ENCODE measurements at places on chromosomes 1 and 21.

- no peak for DNase-seq
These were observed 61.0 kb downstream of the SMYD2 start for GRCh38 chr1:214341932-214342331.

DNA sequence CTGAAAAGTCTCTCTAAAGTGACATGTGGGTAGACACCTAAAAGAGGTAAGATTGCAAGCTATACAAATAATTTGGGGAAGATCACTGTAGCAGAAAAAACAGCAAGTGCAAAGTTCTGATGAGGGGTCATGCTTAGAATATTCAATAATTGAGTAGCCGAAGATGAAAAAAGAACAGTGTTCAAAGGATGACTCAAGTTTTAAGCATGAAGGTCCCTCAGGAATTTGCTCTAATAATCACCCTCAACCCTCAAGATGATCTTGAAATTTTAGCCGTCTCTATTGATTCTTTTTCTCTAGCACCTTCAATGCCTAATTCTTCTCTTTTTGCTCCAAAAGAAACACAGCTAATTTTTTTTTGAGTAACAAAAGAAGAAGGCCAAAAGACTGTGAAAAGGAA lies 190.6 kb upstream of the ZNHIT6 start:
- DNase-seq: no peak

GRCh38 chr1:153779781-153780541 lies 4.8 kb downstream of the SLC27A3 start:
- no peak for DNase-seq

DNA sequence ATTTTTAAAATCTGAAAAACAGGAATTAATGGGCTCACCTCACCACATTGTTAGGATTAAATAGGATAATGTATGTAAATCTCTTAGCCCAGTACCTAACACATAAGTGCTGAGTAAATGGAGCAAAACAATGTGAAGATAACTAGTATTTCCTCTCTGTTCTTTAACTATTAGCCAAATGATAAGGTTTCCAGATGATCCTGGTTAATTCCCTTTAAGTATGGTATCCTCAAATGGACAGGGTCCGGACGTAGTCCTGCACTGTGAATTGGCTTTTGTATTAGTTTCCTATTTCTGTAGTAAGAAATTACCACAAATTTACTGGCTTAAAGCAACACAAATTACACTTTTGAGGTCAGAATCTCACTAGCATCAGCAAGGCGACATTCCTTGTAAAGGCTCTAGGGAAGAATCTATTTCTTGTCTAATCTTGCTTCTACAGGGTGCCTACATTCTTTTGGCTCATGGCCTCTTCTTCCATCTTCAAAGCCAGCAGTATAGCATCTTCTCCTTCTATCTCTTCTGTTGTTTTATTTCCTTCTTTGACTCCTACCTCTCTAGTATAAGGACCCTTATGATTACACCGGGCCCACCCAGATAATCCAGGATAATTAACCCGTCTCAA lies 17.1 kb downstream of the SCAF4 start:
- no peak for DNase-seq

DNA sequence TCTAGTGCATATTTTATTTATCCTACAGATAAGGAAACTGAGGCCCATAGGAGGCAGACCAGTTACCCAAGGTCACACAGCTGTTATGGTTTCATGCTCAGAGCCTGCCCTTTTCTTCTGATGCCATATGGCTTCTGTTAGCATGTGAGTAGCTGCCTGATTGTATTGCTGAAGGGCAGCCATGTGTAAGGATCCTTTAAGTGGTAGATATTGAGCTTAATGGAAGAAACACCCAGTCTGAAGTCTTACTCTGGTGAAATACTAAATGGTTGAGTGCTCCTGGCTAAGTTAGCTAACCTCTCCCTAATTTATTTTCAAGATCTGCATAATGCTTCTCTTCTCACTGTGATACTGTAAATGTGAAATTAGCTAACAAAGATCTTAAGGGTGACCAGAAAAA lies 30.9 kb downstream of the ADAMTS5 start:
- DNase-seq: no peak

DNA sequence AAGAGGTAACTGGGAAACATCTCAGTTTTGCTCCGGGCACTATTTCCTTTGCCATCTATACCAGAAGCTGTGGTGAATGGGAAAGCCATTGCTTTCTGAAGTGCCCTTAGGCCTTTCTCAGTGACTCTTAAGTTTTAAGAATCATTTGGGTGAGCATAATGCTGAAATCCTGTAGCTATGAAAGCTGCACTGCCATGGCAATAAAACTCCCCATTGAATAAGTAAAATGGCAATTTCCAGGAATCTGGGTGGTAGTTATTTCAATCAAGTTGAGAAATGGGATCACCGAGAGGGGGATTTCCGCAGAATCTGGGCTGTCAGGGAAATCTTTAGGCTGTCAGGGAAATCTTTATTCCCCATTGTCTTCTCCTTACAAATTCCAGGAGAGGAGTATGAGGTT lies 26.8 kb upstream of the MACF1 start:
- no peak for DNase-seq

DNA sequence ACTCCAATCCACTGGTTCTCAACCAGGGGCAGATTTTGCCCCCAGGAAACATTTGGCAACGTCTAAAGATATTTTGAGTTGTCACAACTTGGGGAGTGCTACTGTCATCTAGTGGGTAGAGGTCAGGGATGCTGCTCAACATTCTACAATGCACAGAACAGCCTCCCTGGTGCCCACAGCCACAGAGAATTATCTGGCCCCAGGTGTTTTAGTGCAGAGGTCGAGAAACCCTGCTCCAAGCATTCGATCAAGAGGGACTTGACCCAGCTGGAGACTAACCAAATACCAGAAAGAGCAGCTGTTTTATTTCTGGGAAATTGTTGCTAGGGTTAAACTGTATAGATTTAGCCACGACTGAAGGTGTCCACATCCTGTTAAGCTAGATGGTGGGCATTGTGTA lies 19.2 kb downstream of the CD247 start:
- no peak for DNase-seq

DNA sequence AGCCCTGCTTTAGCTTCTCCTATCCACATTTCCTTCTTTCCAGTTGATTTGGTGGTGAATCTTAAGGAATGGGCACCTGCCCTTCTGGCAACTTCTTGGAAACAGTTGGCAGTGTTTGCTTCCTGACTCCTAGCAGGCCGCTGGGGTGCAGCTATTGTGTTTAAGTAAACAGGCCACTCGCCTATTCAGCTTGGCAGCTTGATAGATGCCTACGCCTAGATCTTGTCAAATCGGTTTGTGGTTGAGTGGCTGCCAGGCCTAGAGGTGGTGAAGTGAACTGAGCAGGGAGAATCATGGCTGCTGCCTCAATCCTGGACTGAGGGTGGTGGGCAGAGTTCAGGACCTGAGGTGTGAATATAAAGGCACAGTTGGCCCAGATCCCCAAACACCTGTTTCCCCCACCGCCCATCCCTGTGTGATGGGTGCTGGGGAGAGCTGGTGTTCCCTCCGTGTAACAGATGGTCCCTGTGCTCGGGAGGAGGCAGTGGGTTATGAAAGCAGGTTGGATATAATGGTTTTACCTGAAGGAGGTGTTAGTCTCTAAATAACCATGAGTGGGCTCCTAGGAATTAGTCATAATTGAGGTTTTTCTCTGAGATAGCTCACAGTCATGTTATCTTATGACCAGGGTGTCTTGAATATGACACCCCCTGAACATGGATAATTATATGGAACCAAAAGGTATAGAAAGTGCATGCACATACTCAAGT lies 940 bp upstream of the PLA2G2C start:
- no peak for DNase-seq

DNA sequence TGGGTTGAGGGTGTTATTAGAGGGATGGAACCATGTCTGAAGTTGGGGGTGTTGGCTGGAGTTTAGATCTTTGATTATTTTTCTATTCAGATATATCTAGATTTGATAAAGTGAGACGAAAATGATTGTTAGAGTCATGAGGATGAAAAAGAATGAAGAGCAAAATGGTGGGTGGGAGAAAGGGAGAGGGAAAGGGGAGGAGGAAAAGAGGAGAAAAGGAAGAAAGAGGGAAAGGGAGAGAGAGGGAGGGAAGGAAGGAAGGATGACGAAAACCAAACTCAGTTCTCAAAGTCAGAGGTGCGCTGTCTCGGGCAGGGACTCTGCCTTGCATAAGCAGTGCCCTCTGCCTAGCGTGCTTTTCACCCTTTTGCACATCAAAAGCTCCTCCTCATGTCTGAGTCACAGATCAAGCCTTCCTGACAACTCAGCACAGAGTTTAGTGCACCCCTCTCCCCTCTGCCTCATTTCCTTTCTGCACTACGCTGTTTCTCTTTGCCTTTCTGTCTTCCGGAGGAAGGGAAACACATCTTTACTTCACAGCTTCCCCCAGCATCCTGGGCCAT lies 225.8 kb upstream of the PROX1 start:
- DNase-seq: no peak

GRCh38 chr1:59397139-59397858 lies 100.4 kb downstream of the FGGY start:
- DNase-seq: no peak

GRCh38 chr1:205791568-205792180 lies 16.4 kb upstream of the RAB29 start:
- peak; percentile 11 for DNase-seq

DNA sequence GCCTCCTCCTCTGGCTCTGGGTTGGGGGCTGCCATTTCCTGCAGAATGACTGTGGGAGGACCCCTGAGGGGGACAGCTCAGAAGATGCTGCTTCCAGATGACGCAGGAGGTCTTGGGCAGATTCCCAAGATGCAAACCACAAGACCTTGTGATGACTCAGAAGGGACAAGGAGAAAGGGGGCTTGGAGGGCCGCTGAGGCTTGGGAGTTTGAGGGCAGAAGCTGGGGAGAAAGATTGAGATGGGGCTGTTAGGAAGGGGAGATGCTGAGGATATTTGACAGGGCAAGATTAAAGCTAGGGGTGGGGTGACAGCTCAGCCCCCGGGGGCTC lies 7.5 kb downstream of the PTPRU start:
- DNase-seq: no peak

GRCh38 chr1:9717193-9718005 lies 65.9 kb downstream of the PIK3CD start:
- no peak for DNase-seq

- DNase-seq: no peak
These were observed 222.6 kb upstream of the BEND5 start for GRCh38 chr1:48999321-48999720.

GRCh38 chr1:31239653-31240241 lies at the start of gene NKAIN1:
NKAIN1 (minus strand) TSS chr1:31239887; CDS start chr1:31239547, 340 bp downstream.
- DNase-seq: peak; percentile 27

DNA sequence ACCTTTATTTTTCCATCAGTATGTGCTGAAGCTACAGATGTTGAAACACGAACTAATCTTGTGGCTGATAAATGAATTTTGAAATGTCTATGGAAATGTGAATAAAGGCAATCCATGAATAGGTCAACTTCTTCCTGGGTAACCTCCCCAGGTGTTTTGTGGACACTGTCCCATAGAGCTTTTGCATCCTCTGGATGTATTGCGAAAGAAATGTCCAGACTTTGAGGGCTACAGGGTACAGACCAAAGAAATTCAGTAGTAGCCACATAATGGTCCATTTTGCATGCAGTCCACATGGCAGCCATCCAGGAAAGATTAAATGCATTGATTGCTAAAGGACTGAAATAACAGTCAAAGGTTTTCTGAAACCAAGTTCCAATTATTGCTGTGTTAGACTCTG lies 21.5 kb upstream of the DARS2 start:
- DNase-seq: no peak

- no peak for DNase-seq
These were observed 498.2 kb upstream of the C1orf87 start for GRCh38 chr1:60571811-60572210.

- no peak for DNase-seq
These were observed 274.9 kb downstream of the NUF2 start for GRCh38 chr1:163596541-163597258.

- peak; percentile 87 for DNase-seq
These were observed at the start of gene EGLN1 for GRCh38 chr1:231421971-231422797. EGLN1 (minus strand) TSS chr1:231422287; CDS start chr1:231421888, 399 bp downstream.

DNA sequence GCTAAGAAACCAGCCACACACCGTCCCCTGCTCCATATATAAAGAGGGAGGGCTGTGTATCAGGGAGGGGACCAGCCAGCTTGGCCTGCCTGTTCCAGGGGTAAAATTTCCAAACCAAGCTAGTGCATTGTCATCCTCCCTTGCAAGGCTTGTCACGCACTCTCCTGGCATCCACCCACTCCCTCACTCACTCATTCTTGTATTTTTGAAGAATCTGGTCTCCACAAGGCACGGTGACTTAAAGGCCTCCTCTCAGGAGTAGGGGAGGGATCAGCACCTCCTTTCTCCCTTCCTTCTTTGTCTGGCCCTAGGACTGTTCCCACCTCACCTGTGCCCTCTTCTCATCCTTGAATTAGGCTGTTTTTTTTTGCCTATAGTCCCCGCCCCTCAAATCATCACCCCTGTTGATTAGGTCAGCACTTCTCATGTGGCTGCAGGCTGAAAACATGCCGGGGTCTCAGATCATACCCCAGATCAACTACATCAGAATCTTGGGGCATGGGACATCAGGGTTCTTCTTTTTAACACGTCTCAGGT lies 5.0 kb downstream of the ABCA4 start:
- DNase-seq: no peak

DNA sequence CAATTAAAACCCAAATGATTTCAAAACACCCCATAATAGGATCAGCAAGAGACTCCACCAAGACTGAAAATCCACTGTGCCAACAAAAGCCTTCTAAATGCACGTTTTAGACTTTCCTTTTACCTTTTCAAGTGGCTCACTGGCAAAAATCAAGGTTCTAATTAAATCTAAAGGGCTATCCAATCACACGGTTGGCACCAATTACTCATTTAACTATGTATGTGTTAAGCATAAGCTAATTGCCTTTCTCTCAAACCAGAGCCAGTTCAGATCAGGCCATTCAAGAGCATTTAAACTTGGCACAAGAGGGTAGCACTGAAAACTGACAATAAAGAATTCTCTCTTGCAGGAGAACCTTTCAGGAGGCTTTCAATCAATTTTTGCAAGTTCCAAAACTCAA lies 139.5 kb downstream of the RGS7 start:
- no peak for DNase-seq

- no peak for DNase-seq
These were observed 324.3 kb downstream of the TGFB2 start for GRCh38 chr1:218669431-218669830.

- no peak for DNase-seq
These were observed 3.6 kb downstream of the KRTCAP2 start for GRCh38 chr1:155169541-155169940.

GRCh38 chr21:25535849-25536248 lies 71.4 kb downstream of the MRPL39 start:
- DNase-seq: no peak

GRCh38 chr1:151537112-151537511 lies 3.0 kb upstream of the TUFT1 start:
- DNase-seq: no peak

DNA sequence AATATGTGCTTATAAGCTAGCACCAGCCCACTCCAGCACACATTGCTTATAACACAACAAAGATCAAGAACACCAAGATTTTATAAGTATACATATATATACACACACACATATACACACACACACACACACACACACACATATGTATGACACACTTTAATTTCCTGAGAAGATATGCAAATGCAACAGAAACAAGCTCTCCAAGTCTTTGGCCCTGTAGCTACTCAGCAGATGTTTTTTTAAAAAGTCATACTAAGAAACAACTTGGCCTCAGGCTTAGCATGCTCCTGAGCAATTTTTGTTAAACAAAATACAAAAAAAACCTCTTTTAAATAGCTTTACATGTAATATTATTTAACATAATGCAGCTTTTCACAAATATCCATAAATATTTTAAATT lies 11.1 kb downstream of the TNFSF18 start:
- no peak for DNase-seq

GRCh38 chr1:45535988-45536766 lies 14.4 kb upstream of the AKR1A1 start:
- DNase-seq: no peak
